ENCODE measurements at places on chromosomes 1 and 21.

DNA sequence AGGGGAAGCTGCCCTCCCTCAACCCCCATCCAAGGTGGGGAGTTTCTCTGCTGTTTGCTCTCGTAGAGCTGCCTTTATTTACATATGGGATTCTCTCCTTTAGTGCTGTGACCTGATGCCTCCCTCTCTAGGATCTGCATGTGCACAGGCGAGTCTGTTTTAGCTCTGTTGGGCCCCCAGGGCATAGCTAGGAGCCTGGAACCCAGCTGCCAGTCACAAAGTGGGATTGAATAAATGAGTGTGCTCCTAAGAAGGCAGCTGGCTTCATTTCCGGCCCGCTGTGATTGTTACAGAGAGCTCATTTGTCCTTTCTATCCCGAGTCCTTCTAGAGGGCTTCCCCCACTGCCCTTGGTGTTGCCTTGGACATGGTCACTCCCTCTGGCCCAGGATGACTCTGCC, 176.6 kb downstream of the GRIK3 start:
- no peak for DNase-seq

GRCh38 chr1:222893255-222893654, 78.4 kb downstream of the DISP1 start:
- no peak for DNase-seq

- no peak for DNase-seq
Measured at GRCh38 chr1:245860657-245861544, 646.2 kb downstream of the SMYD3 start.

GRCh38 chr1:55418208-55419000, 203.2 kb upstream of the USP24 start:
- DNase-seq: no peak

DNA sequence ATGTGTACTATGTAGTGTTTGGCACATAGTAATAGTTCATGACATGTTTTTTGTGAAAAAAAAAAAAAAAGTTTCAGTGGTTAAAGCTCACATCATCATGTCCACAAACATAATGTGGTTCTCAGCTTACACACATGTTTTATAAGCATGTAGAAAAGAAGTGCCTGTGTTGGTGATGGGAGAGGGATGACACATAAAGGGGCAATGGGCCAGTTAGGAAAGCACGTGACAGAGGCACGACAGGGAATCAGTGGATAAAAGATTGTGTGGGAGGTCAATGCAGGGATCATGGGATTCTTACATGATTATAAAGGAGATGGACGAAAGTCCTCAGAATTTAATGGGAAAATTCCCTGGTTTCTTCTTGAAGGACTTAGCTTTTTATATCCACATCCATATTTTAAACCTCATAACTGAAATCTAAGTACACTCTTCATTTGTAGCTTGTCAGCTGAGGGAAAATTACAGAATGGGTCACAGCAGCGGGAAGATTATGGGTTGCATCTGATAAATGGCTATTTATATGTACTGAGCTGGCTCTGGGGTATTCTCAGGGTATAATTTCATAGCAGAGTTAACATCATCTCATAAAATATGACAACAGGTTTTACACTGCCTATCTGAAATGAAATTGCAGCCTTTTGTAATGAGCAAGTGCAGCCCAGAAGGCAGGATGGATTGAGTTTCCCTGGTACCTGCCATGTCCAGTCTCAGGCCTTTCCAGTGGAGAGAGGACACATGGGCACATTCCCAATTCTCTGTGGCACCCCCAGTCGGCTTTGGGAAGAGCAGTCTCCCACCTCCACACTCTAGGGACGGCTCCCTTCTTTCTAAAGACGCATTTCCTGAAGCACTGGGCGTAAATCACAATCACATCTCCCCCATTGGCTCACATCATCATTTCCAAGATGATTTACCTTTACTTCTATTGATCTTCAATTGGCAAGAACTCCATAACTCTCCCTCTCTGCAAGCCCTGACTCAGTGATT, 42.3 kb upstream of the NHLH2 start:
- no peak for DNase-seq

DNA sequence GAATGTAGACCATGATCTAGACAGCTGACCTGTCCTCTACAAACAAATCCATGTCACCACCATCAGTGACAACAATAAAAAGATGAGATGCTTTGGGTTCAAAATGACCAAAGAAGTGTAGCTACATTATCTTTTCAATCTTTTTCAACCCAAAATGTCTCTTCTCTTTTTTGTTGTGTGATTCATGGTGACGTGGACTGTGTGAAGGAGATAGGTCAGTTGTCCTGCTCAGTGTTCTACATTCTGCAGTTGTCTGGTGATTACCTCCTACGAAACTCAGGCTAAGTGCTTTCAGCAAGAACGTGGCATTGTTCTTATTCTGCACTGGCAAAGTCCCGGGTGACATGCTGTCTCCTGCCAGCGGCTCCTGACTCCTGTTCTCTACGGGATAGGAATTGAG, 73.1 kb downstream of the PRKAB2 start:
- DNase-seq: no peak

GRCh38 chr21:42677339-42678321, 24.2 kb downstream of the PDE9A start:
- DNase-seq: no peak

DNA sequence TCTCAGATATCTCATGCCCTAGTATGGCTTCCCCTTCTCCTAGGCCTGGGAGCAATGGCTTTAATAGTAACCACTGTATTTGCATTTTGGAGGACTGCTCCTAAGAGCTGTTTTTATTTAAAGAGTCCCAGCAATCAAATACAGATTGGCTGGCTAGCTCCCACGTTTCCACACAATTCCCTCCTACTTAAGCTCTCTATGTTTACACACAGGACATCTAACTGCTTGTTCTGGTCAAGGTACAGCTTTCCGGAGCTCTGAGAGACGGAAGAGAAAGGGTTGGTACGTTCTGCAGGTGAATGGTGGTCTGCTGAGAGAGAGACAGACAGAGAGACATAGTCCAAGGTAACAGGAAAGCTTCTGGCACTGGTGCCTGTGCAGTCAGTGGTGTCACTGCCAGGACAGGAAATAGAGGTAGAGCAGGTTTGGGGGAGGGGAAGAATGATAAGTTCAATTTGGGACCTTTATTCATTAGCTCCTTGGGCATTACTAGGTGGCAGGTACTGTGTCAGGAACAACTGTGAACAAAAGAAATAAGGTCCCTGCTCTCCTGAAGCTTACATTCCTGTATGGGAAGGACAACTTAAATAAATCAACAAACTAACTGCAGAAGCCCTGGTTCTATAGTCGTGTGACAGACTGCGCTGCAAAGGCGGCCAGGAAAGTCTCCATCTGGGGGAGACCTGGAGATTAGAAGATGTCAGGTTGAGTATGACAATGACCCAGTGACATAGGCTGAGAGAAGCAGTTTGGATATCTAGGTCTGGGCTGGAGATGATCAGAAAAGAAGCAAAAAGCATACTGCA, 1.2 kb upstream of the SLC25A33 start:
- DNase-seq: no peak

- DNase-seq: no peak
Measured at GRCh38 chr1:185438936-185439335, 121.9 kb upstream of the IVNS1ABP start.

DNA sequence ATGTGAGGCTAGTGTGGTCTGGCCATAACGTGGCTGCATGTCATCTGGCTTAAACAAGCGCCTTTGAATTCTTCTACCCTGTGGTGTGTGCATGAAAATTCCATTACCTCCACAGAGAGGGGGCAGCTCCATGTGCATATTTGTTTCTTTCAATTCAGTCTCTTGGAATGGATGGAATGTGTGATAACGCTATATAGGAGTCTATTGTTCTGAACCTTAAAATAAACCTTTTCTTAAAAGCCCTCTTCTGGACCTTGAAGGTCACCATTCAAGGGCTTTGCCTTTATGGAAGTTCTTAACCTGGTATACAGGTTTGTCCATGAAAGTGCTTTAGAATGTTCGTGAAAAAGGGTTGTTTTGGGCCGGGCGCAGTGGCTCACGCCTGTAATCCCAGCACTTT, 118.2 kb upstream of the ADGRL2 start:
- DNase-seq: no peak

GRCh38 chr1:182275271-182275670, 116.3 kb downstream of the GLUL start:
- no peak for DNase-seq

DNA sequence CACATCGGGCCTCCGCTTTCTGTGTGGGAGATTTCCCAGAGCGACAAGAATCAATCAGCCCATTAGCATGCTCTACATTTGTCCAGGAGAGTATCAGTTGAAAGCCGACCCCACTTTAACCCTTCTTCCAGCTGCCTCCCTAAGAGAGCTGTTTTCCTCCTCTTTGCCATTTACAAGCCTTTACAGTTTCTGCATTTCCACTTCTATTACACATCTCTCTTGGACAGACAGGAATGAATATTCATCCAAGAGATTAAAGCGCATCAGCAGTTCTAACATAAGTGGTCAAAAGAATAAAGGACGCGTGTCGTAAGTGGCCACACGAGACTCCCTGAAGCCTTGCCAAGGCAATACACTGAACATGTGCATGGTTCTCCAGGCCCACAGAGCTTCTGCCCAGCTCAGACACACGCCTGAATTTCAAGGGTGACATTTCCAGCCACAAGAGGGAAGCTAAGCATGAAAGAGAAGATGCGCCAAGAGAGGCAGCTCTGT, 47.3 kb downstream of the FAM78B start:
- DNase-seq: no peak

GRCh38 chr1:86149591-86149990, 7.0 kb downstream of the COL24A1 start:
- no peak for DNase-seq
